Activated CD8-positive, alpha-beta memory T cell treated with anti-CD3 and anti-CD28 coated beads for 24 hours (primary cell): ENCODE measurements at places on chromosomes 13 and 19.

GRCh38 chr19:46944918-46945628 lies 74.6 kb upstream of the NPAS1 start:
- DNase-seq = no peak

DNA sequence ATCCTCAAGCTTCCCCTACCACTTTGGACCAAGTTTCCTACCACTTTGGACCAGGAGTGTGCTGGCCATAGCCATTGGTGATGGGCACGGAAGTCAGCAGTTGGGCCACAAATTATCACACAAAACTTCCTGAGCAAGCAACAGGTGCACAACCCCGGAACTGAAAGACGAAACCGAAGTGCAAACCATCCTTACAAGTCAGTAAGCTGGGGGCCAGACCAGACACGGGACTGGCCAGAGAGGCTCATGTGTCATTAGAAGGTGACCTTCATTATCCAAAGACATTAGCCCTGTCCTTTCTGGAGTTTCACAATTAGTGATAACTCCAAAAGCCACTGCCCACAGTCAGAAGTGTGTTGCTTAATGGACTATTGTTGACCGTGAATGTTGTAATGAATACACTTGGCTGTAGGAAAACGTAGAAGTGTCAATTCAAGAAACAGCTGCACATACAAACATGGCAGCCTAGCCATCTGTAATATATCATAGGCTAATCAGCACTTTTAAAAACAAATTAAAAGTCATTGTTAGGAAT lies 244.1 kb upstream of the IRS2 start:
- no peak for DNase-seq

DNA sequence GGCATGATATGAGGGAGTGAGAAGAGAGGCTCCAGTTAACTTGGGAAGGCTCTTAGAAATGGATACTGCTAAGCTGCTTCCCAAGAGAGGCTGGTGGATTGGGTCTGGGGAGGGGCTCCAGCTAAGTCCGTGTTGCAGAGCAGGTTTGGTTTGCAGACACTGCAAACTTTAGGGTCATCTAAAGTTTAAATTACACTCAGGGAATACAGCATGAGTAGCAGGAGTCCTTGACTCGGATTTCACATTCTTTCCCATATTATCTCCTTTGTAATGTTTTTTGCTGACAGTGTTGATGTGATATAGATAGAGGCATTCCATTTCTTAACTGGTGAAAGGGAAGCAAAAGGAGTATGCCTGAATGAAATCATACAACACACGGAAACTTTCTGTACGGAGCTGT lies 31.9 kb downstream of the SGCG start:
- DNase-seq = no peak

DNA sequence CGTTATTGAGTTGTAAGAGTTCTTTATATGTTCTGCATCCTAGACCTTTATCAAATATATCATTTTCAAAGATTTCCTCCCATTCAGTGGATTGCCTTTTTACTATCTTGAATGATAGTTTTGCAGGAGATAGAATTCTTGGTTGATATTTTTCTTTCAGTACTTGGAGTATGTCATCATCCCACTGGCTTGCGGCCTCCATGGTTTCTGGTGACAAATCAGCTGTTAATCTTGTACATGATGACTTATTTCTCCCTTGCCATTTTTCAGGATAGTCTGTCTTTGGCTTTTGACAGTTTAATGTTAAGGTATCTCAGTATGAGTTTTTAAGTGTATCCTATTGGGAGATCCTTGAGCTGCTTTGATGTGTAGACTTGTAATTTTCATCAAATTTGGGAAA lies 8.5 kb downstream of the ZNF557 start:
- no peak for DNase-seq

DNA sequence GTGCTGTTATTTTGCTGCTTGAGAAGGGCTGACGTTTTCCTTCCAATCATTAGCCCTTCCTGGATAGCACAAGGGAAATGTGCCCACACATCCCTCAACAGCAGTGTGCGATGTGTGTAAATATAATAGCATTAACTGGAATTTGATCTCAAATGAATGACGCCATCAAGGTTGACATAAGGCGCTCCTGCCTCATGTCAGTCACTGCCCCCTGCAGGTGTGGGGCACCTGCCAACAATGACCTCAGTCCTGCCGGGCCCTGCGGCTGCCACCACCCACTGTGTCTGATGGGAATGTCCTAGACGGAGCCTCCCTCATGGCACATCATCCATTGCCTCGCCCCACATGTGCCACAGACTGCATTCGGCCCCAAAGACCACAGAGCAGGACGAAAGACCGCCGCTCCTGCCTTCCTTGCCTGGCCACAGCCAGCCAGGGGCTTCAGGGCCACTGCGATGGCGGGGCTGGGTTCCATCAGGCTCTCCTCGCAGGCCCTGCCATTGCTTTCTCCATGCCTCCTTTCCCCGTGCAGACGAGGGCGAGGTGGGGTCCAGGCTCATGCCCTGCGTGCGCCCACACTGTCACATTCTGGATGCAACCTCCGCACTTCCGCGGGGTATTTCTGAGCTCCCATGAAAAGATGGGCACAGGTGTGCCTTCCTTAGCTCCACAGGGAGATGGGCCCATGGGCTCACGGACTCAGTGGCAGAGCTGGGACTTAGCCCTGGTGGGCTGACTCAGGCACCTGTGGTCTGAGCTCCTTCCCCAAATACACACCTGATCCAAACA lies 146.7 kb downstream of the SOX1 start:
- no peak for DNase-seq

DNA sequence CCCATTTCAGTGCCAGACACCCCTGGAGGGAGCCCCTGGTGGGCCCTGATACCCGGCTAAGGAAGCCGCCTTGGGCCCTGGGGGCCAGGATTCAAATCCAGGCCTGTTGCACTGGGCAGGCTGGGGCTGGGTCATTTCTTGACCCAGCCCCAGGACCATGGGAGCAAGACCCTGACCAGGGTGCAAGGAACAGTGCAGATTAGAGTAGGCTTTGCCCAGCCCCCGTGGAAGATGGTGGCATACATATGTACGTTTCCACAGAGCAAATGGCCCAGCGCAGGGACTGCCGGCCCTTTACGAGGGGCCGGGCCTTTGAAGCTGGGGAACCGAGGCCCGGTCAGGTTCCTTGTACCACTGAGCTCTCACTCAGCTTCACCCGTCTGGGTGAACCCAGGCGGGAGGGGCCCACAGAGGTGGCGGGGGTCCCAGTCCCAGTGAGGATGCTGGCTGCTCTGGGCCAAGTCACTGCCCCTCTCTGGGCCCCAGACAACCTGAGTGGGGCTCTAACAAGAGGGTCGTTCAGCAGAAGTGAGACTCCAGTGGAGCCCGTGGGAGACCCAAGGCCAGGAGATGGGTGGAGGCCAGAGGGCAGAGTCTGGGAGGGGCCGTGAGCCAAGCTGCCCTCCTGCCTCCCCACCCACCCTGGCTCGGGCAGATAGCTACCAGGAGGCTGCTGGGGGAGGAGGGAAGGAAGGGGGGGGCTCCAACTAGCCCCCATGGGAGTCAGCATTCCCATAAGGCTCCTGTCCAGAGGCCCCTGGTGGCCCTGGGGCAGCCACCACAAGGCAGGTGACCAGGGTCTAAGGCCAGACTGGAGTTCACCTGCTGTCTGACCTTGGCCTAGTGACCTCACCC lies 2.7 kb downstream of the MKNK2 start:
- DNase-seq = no peak

DNA sequence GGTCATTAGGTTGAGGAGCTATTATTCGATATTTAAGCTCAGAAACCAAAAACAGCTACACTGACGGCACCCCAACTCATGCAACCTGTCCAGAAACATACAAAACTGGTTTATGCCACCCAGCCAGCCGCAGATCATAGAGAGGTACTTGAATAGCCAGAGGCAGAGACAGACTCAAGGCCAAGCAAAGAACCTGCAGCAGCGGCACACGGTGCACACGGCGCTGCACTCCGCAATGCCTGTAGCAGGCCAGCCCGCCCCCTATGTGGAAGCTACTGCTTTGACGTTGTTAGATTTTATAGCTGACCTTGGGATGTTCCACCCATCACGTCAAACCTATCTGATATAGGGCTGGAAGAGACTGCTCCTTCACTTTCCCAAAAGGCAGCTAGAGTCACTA lies 11.9 kb upstream of the DHRS12 start:
- no peak for DNase-seq

GRCh38 chr19:1407528-1408299 lies at the start of gene DAZAP1:
TSS of gene DAZAP1 (plus strand) at chr19:1407586. CDS start at chr19:1407774, 188 bp downstream.
- DNase-seq = no peak

DNA sequence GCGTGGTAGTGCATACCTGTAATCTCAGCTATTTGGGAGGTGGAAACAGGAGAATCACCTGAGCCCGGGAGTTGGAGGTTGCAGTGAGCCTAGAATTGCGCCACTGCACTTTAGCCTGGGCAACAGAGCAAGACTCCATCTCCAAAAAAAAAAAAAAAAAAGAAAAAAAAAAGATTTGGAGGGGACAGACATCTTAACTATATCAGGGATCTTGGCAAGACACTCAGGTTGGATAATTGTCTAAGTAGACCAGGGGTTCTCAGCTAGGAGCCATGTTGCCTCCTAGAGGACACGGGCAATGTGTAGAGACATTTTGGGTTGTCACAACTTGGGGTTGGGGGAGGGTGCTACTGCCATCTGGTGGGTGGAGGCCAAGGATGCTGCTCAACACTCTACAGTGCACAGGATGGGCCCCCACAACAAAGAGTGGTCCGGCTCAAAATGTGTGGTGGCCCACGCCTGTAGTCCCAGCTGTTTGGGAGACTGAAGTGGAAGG lies 1.9 kb upstream of the ZNF580 start:
- no peak for DNase-seq

DNA sequence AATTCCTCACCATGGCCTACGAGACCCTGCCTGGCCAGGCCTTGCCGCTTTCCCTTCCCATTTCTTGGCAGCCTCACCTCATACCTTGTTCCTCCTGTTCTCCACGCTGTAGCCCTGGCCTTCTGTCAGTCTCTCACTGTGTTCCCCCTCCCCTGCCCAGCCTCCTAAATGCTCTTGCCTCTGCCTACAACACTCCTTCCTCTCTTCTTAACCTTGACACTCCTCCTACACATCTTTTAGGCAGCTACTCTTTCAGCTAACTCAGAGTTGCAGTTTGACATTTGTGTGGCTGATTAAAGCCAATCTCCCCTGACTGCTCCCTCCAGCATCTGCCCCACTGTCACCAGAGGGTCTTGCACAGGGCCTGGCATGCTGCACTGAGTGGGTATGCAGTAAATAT lies 150.8 kb downstream of the FLT1 start:
- DNase-seq = no peak

DNA sequence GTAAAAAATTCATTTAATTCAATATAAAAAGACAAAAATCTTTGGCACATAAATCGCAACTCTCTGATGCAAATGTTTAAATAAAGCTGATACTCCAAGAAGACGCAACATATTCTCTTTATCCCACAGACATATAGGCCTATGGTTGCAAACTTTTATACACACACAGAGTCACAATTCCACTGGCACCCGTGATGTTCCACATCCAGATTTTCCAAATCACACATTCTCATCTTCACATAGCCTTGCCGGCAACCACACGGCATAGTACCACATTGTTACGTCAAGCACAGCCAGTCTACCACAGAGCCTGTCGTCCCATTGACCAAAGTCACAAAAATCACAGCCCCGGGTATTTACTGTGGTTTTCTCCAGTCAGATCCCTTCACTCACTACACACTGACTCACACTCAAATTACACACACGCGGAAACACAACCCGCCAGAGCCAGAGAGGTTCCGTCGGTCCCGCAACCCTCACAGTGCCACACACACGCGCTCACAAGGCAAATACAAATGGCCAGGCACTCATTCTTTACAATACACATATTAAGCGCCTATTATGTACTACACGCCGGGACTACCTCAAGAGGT lies 546 bp upstream of the ZNF546 start:
- no peak for DNase-seq

DNA sequence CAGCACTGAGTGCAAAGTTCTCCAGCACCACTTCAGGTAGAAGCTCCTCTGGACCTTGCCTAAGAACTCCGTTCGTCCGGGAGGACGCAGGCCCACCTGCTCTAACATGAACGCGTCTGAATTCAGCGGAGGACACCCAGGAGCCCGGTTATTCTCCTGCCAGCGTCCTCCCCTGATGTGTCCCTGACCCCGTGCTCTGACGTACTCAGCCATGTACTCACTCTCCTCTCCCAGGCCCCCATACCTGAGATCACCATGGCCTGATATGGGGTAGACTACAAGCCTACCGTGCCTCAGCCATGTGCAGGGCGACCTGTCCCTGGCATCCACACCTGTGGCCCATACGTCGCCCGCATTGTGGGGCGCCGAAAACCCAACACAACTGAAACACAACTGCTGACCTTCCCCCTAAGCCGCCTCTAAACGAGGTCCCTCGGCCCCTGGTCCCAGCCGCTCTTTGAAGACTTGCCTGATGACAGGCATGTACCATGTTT lies 744 bp upstream of the ZNF584 start:
- DNase-seq = no peak

- DNase-seq = no peak
These were observed 25.2 kb downstream of the BRD4 start for GRCh38 chr19:15307169-15307568.

GRCh38 chr19:40336601-40336900 lies 11.6 kb downstream of the C19orf47 start:
- DNase-seq = no peak

GRCh38 chr13:85286081-85286480 lies 513.1 kb downstream of the SLITRK6 start:
- DNase-seq = no peak

- no peak for DNase-seq
These were observed 3.1 kb upstream of the PNMA8C start for GRCh38 chr19:46431824-46432223.

DNA sequence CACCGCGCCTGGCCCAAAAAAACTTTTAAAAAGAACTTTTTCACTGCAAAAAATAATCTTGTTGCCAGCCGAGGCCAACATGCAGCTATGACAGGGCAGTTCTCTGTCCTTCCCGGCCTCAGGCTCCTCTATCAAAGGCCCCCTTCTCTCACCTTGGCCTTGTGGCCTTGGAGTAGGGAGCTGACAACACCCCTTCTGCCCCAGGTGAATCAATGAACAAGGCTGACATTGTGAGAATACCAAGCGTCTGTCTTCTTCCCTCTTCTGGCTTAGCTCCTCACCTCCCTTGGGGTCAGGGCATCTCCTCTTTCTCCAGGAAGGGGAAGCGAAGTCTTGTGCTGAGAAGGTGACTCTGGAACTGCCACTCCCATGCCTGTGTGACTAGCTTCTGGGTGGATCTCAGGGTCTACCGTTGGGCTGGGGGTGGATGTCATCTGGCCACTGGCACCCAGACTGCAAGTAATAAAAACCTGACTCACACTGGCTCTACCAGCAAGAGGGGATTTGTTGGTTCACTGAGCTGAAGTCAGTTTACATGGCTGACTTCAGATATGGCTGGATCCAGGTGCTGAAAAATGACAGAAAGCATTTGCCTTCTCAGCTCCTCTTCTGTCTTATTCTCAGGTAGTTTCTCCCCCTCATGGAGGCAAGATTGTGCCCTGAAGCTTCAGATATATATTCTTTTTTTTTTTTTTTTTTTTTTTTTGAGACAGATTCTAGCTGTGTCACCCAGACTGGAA lies 6.3 kb downstream of the C19orf38 start:
- no peak for DNase-seq

GRCh38 chr13:30841154-30841553 lies 64.9 kb upstream of the MEDAG start:
- DNase-seq = no peak
